Cardiac fibroblast (primary cell): ENCODE measurements at places on chromosomes 3 and 15.

- DNase-seq = no peak
These were observed 175.7 kb downstream of the FOXP1 start for GRCh38 chr3:71407823-71408222.

- no peak for DNase-seq
These were observed 194.4 kb downstream of the SLCO3A1 start for GRCh38 chr15:92047900-92048299.

- DNase-seq = no peak
These were observed 8.8 kb upstream of the EXOG start for GRCh38 chr3:38487323-38487722.

DNA sequence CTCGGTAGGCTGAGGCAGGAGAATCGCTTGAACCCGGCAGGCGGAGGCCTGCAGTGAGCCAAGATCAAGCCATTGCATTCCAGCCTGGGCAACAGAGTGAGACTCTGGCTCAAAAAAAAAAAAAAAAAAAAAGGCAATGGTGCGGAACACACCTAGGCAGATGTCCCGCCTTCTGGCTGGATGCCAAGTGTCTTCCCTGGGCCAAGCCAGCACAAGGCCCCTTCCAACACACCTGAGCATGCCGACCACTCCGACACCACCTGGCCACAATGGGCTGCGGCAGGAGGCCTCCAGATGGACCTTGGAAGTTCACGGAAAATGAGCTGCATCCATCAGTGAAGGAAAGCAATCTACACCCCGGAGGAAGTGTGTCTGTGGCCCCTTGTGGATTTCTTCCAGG, 19.0 kb downstream of the NUP210 start:
- DNase-seq = no peak

GRCh38 chr3:178646186-178646862, 110.1 kb downstream of the KCNMB2 start:
- peak; percentile 6 for DNase-seq

DNA sequence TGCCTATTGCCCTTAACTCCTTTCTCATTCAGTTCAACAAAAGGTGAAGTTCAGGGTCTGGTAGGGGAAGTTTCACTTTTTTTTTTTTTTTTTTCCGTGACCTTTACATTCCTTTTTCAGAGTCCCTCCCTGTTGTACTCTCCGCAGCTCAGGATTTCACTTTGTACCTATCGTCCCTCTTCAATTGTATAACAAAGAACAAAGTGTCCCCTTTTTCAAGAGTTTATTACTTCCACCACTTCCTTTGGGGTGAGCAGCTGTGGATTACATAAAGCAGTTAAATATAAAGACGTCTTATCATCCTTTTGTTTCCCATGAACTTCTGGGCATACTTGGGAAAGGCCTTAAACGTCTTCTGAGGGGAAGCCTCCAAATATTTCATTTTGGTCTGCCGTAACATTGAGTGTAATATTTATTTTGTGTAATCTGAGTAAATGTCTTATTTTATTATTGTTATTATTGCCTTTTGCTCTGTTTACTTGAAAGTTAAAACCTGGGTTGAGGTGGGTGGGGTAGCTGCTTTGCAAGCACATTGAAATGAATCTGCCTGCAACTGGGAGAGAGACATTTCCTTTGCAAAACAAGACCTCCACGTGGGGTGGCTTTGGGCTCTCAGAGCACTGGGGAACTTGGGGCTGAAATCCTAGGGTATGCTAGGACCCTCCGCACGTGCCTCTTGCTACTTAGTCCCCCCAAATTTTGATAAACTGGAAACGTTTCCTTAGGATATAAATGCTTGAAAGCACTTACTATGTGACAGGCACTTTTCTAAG, 169.4 kb downstream of the MCTP2 start:
- DNase-seq = no peak

GRCh38 chr3:149623824-149624223, 34.0 kb downstream of the WWTR1 start:
- DNase-seq = peak; percentile 29

DNA sequence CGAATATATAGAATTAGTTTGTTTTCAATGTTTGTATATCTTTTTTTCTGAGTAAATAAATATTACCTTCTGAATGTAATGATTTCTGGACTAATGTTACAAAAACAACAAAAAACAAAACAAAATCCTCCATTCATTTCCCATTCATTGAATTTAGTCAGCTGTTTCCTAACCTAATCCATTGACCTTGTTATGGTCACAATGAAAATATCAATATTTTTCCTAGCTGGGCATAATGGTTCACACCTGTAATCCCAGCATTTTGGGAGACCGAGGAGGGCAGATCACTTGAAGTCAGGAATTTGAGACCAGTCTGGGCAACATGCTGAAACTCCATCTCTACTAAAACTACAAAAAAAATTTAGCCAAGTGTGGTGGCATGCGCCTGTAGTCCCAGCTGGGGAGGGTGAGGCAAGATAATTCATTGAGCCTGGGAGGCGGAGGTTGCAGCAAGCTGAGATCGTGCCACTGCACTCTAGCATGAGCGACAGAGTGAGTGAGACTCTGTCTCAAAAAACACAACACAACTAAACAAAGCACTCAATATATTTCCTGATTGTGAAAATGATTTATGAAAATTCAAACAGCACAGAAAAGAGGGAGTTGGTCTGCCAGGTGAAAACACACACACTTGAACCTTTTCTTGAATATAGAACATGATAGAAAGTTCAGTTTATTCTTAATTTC, 23.0 kb upstream of the PLSCR4 start:
- DNase-seq = no peak
